ENCODE measurements at places on chromosomes 1 and 21.
A peak's percentile ranks its signal among the peaks of the same experiment; 100 is the strongest.

- DNase-seq: no peak
These were observed 76.2 kb downstream of the EIF4G3 start for GRCh38 chr1:21100481-21100921.

DNA sequence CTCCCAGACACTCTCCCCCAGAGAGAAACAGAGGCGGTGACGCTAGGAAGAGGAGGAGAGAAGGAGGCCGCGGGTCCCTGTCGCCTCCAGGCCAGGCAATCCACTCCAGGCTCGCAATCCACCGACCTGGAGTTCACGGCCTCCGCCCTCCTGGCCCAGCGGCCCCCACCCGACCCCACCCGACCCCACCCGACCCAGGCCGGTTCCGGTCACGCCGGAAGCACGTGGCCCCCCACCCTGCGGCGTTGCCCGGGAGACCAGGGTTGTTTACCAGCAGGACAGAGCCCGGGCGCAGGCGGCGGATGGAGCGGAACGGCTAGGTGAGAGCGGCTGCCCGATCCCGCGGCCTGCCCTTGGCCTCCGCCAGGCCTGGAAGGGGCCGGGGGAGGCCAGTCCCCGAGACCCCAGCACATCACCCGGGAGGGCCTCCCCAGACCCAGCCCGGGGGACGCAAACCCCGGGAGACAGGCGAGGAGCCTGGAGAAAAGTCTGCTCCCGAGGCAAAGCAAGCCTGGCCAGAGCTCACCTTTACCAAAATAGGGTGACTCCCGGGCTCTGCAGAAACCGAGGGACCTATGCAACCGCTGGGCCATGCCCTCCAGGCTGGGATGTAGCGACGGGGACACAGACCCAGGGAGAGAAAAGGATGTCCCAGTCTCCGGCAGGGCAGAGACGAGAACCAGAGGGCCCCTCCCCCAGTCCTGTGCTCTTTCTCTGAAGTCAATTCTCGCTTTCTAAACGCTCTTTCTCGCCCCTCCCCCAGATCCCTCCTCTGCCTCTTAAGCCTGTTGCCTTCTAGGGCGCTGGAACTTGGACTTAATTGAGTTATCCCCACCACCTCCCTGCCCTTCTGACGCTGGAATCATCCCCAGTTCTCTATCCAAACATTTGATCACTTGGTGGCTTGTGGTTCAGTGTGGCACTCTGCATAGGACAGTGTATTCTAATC lies at the start of the genes PLA2G2C and UBXN10:
TSS of gene PLA2G2C (minus strand) at position 685 of the 949 bp plus-strand sequence. CDS start 9,155 bp downstream, outside the sequence.
TSS of gene UBXN10 (plus strand) at position 263 of the 949 bp plus-strand sequence. CDS start 4,466 bp downstream, outside the sequence.
- DNase-seq: peak; percentile 66

GRCh38 chr1:226268421-226269124 lies 40.4 kb downstream of the LIN9 start:
- DNase-seq: no peak

- DNase-seq: no peak
These were observed 325.3 kb upstream of the ADAMTS5 start for GRCh38 chr21:27292229-27292628.

GRCh38 chr21:34690793-34691175 lies 22.0 kb downstream of the CLIC6 start:
- DNase-seq: no peak

DNA sequence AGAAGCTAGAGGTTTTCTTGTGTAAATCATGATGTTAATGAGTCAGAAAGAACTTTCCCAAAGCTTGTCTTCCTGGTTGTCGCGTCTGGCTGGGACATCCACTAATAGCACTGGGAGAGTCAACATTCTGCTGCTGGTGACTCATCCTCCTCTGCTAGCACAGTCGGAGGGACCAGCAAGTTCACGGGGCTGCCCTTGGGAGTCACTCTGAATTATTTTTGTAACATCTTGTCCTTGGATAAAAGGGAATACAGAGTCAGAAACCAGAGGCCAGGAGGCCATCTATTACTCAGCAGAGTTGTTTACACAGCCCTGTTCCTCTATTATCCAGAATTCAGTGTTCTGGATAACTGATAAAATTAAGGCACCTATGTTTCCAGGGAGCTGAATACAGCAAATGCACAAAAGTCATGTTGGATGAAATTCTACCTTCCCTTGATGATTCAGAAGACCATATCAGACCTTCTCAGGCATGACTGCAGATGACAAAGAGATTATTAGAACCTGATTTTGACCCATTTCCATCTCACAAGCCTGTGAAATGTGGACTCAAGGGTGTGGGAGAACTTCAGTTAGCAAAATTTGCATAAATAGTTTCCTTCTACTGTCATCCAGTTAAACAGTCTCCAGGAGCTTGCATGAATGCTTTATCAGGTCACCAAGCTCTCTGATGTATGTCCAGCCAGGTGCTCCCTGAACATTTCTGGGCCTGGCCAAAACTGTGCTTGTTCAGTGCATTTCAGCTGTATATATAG lies 68.1 kb downstream of the JAK1 start:
- DNase-seq: no peak

DNA sequence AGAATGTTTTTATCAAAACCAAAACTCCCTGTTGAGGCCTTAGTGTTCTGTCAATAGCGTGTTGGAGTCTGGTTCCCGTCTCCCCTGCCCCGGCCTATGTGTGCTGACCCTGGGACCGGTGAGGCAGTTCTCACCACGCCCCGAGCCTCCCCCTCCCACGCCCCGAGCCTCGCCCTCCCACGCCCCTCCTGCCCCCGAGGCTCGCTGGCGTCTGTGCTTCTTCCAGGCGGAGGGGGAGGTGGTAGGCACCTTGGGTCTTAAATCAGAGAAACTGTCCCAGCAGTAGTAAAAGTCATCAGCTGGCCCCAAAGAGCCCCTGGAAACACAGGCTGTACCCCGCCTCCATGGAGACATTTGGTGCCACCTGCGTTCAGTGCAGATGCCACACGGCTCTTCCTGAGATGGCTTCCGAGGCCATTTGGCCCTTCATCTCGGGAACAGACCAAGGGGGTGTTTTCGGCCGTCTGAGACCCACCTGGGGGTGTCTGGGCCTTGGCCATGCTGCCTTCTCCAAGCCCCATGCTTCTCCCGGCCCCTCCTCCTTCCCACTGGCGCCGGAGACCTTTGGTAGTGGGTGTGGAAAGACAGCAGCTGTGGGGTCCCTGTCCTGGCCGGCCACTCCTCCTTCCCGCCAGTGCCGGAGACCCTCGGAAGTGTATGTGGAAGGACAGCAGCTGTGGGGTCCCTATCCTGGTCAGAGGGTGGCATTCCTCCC lies 44.7 kb downstream of the SKI start:
- DNase-seq: no peak

DNA sequence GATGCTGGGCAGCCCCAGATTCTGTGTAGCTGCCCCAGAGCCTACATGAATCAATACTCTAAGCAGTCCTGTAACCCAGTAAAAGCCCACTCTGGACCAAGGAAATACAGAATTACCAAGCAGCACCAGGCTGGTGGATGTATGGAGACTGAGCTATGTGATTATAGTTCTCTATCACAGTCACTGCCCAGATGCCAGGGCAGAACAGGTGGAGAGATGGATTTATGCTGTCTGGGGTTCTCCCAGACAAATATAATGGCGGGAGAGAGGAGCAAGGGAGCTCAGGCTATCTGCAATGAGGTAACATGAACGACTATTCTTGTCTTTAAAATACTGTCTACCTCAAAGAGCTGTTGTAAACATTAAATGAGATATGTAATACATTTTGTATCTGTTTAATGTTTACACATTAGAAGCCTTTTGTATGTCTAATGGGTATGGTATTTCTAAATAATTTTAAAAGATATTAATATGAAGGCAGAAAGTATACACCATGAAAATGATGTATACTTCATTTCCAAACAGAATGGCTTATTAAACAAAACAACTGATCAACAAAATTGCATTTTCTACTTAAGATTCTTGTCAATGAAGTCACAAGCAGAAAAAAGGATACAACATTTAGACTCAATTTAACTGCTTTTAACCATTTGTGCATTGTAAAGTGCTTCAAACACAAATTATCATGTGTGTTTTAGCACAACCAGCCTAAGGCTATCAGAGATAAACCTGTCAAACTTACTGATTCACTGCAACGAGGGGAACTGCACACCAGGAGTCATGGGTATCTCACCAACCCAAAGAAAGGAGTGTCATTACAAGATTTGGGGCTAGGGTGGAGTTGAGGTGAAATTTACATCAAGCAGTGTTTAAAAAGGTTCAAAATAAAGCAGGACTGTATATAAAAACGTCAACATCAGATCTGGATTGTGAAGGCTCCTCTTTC lies 3.0 kb downstream of the SDE2 start:
- DNase-seq: no peak

GRCh38 chr21:33022489-33022827 lies 3.3 kb upstream of the OLIG2 start:
- DNase-seq: no peak

DNA sequence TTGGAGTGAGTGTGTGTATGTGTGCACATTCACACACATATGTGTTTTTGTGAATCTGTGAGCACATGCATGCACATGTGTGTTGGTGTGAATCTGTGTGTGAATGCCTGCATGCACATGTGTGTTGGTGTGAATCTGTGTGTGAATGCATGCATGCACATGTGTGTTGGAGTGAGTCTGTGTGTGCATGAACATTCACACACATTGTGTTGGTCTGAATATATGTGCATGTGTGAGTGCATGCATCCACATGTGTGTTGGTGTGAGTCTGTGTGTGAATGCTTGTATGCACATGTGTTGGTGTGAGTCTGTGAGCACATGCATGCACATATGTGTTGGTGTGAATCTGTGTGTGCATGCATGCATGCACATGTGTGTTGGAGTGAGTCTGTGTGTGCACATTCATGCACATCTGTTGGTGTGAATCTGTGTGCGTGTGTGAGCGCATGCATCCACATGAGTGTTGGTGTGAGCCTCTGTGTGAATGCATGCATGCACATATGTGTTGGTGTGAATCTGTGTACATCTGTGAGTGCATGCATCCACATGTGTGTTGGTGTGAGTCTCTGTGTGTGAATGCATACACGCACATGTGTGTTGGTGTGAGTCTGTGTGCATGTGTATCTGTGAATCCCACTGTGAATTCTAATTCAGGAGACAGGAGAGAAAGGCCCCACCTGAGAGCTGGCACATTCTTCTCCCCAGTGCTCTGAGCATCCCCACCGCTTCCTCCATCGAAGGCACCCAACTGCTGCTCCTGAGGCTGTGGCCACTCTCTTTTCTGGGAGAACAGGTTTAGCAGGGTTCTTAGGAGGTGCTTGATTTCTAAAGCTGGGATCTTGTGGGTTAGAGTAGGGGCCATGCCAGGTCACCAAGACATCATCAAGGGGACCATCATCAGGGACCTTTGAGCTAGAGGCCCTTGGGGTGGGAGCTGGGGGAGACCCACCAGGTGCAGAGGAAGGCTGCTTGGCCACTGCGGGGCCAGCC lies 117.5 kb upstream of the ARHGEF16 start:
- DNase-seq: no peak

- no peak for DNase-seq
These were observed 1.0 kb downstream of the SMYD2 start for GRCh38 chr1:214281720-214282629.

DNA sequence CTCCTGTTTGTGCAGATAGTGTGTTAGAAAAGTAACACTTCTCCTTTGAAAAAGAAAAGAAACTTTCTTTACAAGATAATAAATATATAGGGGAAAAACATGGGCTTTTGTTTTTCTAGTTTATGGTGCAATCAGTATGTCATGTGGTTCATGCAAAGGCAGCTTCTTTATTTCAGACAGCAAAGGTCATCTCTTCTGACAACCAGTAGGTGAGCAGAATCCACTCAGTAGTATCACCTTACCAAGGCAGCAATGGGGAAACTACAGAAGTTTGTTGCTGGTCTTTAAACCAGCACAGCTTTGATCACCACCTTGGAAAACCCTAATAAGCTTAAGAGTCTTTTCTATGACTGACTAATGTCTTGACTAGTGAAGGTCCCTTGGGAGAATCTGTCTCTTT lies 13.0 kb upstream of the SAMSN1 start:
- no peak for DNase-seq

DNA sequence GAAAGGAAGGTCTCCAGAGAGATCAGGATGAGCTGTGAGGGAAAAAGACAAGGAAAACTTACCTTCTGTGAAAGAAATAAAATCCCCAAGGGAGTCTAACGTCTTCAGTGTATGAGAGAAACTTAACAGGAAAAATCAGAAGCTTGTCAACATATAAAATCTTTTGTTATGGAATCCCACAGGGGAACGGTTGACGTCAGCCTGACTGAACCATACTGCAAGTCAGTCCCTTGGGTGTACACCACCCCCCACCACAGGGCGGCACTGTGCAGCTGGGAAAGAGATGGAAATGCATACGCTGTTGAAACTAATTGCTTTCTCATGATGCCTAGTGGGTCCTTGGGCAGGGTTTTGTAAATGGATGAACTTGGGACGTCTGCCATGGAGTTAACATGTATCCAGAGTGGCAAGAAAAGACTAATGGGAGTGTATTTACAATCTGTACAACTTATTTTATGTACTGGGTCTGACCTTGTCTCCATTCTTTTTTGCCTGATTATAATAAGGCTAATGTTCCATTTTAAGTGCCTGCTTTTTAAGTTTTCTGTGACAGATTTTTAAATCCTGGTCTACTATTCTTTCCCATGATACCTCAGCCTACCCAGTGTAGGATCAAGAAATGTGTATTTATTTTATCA lies 22.7 kb downstream of the UTP25 start:
- DNase-seq: peak; percentile 3

GRCh38 chr21:14557413-14557812 lies 11.3 kb upstream of the SAMSN1 start:
- no peak for DNase-seq

GRCh38 chr1:69861641-69862040 lies 293.9 kb downstream of the LRRC7 start:
- no peak for DNase-seq

DNA sequence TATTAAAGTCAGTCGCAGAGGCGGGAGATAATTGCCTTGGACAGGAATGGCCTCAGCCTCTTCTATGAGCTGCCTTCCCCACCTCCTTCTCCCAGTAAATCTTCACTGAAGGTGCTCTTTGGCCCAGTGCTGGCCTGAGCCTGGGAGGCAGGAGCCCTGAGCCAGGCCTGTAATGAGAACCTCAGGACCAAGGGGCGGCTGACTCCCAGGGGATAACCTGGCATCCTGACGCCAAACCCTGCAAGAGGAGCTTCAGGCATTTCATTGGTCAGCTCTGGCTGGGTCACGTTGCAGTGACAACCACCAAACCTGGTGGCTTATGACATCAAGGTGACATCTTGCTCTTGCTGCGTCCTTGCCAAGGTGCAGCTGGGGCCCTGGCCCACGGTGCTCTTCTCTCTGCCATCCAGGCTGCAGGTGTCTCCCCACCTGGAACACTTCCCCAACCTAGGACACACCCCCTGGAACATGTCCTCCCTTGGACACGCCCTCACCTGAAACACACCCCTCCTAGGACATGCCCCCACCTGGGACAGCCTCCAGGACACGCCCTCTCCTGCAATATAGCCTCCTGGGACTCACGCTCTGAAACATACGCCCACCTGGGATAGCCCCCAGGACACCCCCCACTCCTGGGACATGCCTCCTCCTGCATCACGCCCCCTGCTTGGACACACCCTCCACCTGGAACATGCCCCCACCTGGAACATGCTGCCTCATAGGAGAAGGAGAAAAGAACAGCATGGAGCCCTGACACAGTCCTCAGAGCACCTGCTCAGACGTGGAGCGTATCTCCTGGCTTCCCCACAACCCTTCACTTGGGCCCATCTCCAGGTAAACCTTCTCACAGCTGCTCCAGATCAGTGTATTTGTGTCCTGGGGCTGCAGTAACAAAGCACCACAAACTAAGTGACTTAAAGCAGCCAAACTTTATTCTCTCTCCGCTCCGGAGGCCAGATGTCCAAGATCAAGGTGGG lies 333.6 kb downstream of the NPHP4 start:
- DNase-seq: no peak

GRCh38 chr1:84919461-84919970 lies 26.5 kb upstream of the LPAR3 start:
- no peak for DNase-seq

All from CD4-positive, alpha-beta T cell treated with Interferon alpha-2 for 1 hour (primary cell).